Activated CD4-positive, alpha-beta T cell treated with anti-CD3 and anti-CD28 coated beads for 36 hours (primary cell): ENCODE measurements at places on chromosomes 6 and 20. TPM values are rescaled to one million over a fixed set of nuclear protein-coding genes. Genes with fewer than 3 reads are reported as not detected.

DNA sequence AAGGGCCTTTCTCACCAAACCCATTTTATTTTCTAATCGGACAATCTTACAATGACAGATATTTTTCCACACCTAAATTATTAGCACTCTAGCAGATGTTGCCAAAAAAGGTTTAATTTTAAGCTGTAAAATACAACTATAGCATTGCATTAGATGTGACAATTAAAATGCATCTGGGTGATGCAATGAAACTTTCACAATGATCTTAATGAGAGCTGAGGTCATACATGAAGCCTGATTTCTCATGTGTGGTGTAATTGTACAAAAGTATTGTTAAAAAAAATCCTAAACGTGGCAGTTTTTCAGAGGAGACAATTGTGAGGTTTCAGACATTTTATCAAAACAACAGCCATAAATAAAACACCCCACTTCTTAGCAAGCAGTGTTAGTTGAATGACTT, 606.0 kb downstream of the HDGFL1 start:
- DNase-seq, result no peak

- no peak for DNase-seq
These were observed 31.6 kb downstream of the GJA10 start for GRCh38 chr6:89925826-89926225.

- DNase-seq, result no peak
These were observed 282.7 kb downstream of the TBC1D7 start for GRCh38 chr6:13045676-13046075.

GRCh38 chr6:132666118-132666517, 7.1 kb upstream of the TAAR1 start:
- DNase-seq, result no peak

GRCh38 chr20:38747495-38748096, 664 bp upstream of the ACTR5 start:
- DNase-seq, result no peak

The FILIP1 gene
- not detected for total RNA-seq
